ENCODE measurements at places on chromosomes 7 and 10.

DNA sequence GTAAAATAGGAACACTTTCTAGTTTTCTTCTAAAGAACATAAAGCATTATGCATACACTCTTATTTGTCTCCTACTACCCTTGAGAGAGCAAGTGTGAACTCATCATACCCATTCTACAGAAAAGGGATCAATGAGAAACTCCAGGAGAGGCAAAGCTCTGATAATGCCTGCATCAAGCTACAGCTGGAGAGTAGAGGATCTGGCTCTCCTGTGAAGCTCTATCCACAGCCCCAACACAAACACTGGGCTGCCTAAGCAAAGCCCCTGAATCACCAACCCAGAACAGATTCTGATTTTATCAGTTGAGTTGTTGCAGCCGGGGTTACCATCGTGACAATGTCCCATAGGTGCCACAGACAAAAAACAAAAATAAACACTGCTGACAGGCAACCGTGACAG, 74.9 kb downstream of the NUDCD3 start:
- DNase-seq, result no peak

DNA sequence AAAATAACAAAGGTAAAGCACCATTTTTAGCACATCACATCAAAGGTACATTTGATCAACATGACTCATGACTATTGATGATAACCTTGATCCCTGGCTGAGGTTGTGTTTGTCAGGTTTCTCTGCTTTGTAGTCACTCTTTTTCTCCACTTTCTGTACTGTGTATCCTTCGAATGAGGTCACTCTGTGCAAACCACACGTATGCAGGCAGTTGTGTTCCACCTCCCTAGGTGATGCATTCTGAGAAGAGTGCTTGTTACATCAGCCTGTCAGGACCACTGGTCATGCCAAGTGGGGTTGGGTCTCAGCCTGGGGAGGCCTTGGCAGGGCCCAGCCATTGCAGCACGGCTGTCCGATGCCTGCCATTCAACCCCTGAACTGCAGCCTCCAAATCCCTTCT, 62.8 kb upstream of the GJD4 start:
- DNase-seq, result no peak

DNA sequence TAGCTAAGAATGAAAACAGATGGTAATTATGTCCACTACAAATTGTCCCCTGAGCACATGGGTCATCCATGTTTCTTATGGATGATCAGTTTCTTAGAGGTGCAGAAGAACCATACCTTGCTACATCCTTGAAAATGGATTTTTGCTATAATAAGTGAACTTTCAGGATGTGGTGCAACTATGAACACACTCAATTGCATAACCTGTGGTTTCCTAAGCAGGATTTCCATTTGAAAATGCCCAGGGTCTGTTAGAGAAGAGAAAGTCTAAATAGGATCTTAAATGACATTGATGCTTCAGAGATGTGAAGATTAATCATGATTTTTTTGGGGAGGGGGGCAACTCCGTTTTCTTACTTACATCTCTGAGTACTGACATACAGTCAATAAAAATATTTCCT, 39.6 kb upstream of the CACNB2 start:
- no peak for DNase-seq

DNA sequence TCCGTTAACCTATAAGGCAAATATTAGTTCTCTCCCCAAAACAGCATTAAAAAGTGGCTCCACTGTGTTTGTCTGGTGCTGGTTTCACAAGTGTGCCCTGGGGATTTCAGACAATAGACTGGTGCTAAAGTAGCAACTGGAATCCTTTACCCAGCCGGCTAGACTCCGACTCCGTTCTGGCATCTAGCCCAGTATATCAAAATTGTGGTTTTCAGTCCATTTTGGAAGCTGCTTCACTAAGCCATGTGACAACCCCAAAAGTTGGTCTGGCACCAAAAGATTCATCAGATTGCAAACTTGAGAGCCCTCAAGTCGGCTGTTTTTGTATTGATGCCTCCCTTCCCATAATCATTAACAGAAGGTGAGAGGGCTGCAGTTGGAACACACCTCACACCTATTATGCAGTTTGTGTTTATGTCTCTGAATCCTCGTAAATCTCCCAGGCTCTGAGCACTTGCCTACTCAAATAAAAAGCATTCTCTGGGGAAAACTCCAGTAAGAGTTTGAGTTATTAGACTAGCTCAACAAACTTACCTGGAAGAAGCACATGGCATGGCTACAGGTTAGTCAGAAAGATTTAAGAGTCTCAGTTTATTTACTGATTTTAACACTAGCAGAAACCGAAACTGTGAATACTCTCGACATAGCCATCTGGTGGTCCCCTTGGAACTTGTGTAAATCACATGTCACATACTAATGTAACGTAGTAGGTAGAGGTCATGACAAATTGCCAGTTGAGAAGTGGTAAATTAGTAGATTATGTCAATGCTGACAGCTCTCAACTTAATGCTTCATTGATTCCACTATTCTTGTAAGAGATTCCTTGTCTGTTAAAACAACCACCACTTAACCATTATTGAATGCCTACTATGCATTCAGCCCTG, 14.8 kb upstream of the WNT16 start:
- no peak for DNase-seq

- no peak for DNase-seq
These were observed 10.7 kb upstream of the OGA start for GRCh38 chr10:101828766-101829551.

Data from tibial nerve (tissue), 4 donors.